ENCODE measurements at places on chromosomes 7 and 10.

DNA sequence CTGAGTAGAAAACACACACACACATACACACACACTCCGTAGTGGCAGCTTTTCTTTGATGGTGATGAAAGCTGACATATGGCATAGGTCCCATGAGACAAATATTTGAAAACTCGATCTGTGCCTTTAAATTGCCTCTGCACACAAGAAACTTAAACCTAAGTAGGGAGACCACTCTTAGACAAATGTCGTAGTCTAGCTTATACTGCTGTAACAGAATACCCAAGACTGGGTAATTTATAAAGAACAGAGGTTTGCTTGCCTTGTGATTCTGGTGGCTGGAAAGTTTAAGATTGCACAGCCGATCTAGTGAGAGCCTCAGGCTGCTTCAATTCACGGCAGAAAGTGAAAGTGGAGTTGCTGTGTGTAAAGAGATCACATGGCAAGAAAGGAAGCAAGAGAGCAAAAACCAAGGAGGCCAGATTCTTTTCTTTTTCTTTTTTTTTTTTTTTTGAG lies 489.4 kb upstream of the SORCS1 start:
- DNase-seq, result no peak

DNA sequence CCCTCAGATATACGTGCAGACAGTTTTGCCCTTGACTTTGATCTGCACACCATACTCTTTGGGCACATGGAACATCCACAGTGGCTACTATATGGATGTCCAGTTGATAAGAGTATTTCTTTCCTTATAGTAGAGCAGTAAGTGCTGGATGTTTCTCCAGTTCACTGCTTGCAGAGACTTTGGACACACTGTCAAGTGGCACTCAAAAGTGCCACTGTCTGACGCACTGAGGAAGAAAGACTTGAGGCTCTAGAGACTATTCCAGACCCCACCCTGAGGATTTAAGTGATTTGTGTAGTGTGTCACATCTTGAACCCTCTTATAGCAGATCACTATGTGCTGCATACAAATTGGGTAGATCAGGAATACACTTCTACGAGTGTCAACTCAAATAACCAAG lies 179.1 kb downstream of the GNAI1 start:
- DNase-seq, result no peak

GRCh38 chr10:113494761-113495160 lies 58.1 kb upstream of the HABP2 start:
- no peak for DNase-seq

GRCh38 chr7:157570531-157571200 lies 233.9 kb downstream of the DNAJB6 start:
- no peak for DNase-seq

DNA sequence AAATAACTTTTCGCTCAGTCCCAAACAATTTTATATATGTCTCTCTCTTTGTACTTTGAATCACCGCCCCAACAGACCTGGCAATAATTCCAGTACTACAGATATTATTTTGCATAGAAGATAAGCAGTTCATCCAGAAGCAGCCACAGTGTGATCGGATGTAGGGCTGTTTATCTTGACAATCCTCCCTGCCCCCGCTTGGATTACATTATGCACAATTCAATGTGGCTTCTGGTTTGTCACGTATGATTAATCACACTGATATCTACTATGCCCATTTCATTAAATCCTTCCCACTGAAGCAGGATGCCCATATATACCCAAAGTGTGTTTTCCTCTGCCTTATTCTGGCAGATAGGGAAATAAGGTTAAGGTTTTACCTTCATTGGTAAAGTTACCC lies 115.2 kb downstream of the PDE1C start:
- DNase-seq, result no peak

- no peak for DNase-seq
Observed at GRCh38 chr7:16762177-16762576, 8.6 kb downstream of the TSPAN13 start.

GRCh38 chr7:140674899-140675701 lies 2.4 kb downstream of the ADCK2 start:
- peak; percentile 36 for DNase-seq

DNA sequence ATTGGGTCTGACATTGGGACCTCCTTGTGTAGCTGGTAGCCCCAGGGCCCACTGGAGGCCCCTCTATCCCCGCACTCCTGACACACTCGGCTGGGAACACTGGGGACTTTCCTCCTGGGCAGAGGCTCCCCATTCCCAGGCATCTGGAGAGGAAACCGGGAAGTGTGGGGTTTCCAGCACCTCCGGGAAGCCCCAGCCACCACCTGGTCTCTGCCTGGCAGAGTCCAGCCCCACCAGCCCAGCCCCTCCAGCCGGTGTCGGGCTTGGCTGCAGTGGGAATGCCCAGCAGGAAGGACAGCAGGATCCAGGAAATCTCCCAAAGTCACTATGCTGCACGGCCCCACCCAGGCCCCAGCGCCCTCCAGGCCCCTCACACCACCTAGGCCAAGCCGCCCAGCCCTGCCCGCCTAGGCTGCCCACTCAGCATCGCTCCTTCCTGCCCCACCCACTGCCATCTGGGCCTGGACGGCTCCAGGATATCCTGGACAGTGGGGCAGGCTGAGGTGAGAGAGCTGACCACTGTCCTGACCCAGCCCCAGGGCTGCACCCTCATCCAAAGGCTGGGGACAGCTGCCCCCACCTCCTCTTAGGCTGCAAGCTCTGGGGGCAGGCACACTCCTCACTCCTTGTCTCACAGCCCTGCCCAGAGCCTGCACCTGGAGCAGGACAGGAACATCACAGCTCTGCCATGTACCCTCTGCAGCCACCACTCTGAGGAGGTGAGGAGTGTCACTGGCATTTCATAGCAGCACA lies 11.8 kb downstream of the RASGEF1A start:
- DNase-seq, result no peak

- DNase-seq, result no peak
Observed at GRCh38 chr7:79837915-79838314, 296.7 kb upstream of the GNAI1 start.

DNA sequence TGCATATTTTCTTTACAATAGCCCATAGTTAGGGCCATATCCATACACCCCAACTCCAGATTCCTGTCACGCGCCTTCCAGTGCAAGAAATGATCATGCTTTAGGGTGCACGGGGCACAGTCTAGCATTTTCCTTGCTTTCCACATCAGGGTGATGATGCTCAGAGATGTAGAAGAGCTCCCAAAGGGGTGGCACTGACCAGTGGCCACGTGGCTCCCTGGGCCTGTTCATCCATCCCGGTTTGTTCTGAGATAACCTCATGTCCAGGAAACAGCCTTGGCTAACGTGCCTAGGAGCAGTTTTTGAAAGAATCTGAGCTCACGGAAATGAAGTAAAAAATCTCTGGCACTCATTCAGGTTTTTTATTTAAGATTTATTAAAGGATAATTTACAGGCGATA lies 139.3 kb downstream of the GALNT17 start:
- DNase-seq, result no peak

GRCh38 chr7:117395743-117396142 lies 31.6 kb downstream of the ASZ1 start:
- no peak for DNase-seq

DNA sequence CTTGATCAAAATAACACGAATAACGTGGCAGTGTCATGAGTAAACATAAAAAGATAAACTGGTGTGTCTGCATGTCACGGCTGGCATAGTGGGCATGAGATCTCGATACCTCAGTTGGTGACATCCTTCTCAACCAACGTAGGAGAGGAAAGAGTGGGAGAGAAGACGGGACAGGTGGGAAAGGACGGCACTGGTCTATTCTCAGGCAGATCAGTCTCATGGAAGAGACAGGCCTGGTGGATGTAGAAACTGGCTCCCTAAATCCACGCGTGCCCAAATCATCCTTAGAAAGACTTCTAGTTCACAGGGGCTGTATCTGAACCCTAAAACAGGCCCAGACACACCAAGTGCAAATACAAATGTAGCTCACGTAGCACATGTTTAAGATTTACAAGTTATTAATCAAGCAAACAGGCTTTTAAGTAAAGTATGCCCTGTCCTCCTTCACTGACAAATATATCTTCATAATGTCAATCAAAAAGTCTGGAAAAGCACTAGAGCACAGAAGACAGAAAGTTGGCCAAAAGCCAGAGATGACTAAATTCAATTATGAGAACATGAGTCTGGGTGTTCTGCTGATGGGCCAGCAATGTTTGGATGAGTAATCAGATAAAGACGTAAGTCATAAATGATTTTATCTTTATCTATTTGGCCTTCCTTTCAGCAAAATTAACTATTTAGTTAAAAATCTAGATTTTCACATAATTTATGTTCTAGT lies 56.3 kb downstream of the SFMBT2 start:
- peak; percentile 56 for DNase-seq

- DNase-seq, result no peak
Observed at GRCh38 chr10:130461631-130462030, 325.4 kb downstream of the GLRX3 start.

- no peak for DNase-seq
Observed at GRCh38 chr7:139960157-139960556, 102.6 kb downstream of the PARP12 start.

DNA sequence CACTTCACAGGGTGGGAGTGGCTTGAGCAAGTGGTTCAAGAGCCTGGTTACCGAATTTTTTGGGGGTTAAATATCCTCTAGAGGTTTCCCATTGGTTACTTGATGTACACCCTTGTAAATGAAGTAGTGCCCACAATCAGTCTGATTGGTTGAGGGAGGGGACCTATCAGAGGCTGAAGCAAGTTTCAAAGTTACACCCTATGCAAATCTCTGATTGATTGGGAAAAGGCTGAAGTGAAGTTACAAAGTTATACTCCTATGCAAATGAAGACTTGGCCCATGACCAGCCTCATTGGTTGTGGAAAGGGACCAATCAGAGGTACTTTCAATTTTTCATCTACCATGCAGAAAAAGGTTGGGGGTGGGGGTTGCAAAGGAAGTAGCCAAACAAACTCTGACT lies 34.7 kb downstream of the UBE2D4 start:
- DNase-seq, result no peak

DNA sequence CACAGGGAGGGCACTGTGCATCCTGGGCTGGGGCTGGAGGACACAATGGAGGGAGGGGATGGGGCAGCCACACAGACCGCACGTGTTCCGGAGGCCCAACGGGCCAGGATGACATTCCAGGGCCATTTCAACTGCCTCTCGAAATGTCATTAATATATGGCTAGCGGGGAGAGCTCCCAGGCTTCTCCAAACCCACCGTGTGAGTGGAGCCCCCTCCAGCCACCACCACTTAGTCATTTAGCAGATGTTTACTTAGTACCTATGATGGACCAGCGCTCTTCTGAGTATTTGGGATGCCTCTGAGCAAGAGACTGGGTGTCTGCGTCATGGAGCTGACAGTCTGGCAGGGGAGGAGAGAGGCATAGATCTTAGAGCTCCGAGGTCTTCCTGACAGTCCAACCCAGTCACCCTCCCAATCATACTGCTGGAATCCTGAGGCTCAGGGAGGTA lies 107.3 kb downstream of the ZMIZ1 start:
- peak; percentile 4 for DNase-seq

GRCh38 chr7:114819616-114820362 lies 102.1 kb upstream of the MDFIC start:
- DNase-seq, result no peak

DNA sequence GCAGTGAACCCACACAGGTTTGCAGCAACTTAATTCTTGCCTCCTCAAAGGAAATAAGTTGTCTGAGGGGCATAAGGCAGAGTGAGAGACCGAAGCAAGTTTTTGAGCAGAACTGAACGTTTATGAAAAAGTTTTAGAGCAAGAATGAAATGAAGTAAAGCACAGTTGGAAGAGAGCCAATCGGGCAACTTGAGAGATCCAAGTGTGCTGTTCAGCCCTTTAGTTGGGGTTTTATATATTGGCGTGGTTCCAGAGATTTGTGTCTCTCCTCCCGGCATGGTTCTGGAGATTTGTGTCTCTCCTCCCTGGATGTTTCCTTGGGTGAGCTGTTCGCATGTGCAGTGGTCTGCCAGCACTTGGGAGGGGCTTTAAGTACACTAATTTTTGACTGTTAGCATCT lies 141.4 kb upstream of the DGKB start:
- no peak for DNase-seq

DNA sequence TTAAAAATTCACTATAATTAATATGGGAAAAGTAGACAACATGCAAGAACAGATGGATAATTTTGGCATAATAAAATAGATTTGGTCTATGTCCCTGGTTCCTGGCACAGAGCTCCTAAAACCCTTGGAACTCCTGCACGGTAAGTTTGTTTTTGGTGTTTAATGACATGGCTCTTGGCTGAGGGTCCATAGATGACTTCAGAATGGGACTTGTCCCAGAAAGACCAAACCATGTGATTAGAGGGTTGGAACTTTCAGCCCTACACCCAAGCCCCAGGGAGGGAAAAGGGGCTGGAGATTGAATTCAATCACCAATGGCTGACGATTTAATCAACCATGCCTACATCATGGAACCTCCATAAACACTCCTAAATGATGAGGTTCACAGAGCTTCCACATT lies 12.6 kb upstream of the GSDME start:
- DNase-seq, result no peak

- no peak for DNase-seq
Observed at GRCh38 chr7:12256090-12256489, 45.0 kb downstream of the TMEM106B start.

GRCh38 chr10:61735882-61736281 lies 73.2 kb downstream of the CABCOCO1 start:
- no peak for DNase-seq

GRCh38 chr10:74174521-74174920 lies 23.5 kb downstream of the ADK start:
- DNase-seq, result no peak

DNA sequence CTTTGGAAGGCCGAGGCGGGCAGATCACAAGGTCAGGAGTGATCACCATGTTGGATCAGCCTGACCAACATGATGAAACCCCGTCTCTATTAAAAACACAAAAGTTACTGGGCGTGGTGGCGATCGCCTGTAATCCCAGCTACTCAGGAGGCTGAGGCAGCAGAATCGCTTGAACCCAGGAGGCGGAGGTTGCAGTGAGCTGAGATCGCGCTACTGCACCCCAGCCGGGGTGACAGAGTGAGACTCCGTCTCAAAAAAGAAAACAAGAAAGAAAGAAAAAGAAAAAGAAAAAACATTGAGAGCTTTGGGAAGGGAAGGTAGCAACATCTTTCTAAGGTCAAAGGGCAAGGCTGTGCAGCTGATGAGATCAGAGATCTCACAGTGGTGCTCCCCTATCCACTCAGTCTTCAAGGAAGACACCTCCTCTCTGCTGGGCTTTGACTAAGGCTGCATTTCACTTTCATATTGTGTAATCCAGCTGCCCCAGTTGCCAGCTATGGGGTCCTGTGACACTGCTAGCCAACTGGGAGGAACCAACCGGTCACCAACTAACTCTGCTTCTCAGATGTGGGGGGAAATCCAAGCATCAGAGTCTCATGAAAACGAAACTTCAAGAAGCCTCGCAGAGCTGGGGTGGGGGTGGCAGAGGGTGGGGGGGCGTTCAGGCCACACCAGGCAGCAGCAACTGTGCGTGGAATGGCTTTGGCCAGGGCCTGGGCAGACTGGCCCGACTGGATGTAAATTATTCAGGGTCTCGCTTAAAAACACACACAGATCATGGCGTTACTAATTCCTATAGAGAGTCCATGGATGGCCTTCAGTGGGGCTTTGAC lies 1.5 kb downstream of the IL15RA start:
- no peak for DNase-seq

DNA sequence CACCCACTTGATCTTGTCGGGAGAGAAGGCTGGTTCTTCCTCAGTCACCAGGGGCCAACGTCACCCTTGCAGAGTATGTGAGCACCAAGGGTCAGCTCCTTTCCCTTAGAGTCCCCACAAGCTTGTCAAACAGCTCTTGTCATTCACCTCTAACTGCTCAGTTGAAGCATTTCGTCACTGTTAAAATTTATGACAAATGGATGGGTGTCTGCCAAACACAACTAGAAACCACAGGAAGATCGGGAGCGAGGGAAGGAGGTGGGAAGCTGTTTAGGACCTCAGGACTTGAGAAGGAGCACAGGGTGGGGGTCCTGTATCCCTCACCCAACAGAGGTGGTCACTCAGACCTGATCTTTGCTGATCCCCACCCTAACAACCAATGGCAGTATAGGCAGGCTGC lies 373.3 kb upstream of the IGFBP3 start:
- no peak for DNase-seq

Data from BE2C (cell line).